Cortex of kidney (tissue), 1 donor: ENCODE measurements at places on chromosomes 12 and 14.
A peak's percentile ranks its signal among the peaks of the same experiment; 100 is the strongest.

DNA sequence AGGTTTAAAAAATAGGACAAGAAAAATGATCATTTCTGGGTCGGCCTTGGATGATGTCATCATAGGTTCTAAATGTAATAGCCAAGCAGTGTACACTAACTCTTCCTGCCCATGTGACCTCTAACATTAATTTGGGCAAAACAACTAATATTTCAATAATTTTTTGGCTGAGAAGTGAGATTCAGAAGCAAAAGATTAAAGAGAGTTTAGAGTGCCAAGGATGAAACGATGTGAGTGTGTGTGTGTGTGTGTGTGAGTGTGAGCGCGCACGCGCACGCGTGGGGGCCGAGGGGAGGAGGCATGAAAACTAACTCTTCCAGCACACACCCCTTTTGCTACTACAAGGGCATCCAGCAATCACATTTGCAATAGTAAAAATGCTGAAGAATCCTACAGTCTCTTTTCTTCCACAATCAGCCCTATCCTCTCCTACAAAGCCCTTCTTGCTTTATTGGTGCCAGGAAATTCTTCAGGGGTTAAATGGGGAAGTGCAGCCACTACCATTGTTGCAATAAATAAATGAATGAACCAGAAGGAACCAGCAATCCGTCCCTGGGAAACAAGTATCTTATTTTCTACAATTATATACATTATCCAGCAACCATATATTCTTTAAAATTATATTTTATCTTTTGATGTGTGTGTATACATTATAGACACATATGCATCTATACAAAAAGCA, 52.9 kb downstream of the PEBP1 start:
- DNase-seq: no peak

DNA sequence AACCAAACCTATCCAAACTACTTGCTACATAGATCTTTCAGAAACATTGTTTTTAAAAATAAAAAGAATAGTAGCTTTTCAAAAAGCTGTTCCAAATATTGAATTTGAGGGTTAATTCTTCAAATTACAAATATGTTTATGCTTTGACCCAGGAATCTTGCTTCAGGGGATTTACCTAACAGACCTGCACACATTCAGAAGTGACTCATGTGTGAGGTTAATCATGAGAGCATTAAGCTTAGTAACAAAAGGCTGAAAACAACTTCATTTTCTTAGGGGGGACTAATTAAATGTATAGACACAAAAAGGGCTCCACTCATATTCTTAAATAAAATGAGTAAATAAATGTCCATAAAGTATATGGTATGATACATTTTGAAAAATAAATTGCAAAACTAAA, 672.4 kb upstream of the FLRT2 start:
- no peak for DNase-seq

GRCh38 chr12:42056130-42056529, 88.5 kb downstream of the GXYLT1 start:
- no peak for DNase-seq

DNA sequence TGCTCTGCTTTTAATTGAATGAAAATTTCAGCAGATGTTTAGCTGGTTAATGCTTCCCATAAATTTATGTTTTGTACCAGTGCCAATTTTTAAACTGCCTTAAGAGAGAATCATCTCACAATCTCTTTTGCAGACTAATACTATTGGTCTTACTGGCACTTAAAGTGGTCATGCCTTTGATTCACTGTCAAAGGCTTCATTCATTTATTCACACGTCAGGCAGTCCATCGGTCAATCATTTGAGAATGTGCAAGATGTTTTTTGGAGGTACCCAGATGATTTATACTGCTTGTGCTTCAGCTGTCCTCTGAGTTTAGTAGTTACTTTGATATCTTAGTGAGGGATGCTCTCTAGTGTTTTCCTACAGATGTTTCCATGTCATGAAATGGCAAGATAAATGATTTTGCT, 83.4 kb downstream of the NAV3 start:
- no peak for DNase-seq

DNA sequence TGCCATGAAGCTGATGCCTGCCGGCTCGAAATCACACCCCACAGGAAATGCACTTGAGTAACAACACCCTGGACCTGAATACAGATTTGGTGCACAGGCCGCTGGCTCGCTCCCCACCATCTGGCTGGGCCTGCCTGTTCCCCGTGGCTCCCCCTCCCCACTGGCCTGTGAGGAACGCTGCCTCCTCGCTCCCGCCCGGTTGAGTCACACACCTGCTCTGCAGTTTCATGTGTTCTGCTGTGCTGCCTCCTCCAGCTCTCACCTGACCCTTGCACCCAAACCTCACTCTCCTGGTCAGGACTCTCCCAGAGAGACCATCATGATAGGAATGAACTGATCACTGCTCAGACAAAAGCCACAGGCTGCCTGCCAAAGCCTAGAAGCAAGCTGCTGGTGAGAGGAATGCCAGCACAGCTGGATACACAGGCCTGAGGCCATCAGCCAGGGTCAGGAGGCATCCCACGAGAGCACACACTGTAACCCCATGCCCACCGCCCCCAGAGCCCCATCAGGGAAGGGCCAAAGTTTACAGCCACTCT, 3.8 kb upstream of the SIVA1 start:
- no peak for DNase-seq

- no peak for DNase-seq
These were observed 783 bp downstream of the CORO1C start for GRCh38 chr12:108730365-108731104.

DNA sequence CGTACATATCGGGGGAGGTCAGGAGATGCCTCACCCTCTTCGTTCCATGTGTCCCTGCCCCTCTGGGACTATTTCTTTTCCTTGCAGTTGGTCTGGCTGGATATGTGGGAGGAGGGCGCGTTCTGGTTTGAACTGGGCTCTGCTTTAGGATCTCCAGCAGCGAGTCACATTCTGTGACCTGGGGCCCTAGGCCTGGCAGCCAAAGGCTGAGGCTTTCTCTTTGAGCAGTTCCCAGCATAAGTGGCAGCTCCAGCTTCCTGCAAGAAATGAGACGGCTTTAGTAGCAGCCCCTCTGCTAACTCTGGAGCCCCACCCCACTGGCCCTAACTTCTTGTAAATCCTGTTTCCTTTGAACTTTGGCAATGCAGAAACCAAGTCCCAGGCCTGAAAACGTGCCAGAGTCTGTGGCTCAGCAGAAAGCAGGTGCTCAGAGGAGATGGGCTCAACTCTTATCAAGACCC, 274.8 kb downstream of the DPF3 start:
- no peak for DNase-seq

DNA sequence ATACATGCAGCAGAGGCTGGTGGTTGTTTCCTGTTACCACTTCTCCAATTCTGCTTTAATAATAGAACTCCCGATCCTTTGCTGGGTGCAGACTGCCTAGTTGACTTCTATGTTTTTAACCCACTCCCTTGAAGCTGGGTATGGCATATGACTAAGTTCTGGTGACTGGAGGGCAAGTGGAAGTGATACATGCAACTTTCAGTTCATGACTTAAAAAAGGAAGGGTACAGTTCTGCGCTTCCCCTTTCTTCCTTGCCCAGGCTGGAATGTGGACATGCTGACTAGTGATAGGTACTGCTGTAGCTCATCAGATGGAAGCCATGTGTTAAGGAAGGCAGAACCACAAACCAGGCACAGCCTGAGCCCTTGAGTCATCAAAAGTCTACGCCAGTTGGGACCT, 2.4 kb upstream of the A2M start:
- no peak for DNase-seq

DNA sequence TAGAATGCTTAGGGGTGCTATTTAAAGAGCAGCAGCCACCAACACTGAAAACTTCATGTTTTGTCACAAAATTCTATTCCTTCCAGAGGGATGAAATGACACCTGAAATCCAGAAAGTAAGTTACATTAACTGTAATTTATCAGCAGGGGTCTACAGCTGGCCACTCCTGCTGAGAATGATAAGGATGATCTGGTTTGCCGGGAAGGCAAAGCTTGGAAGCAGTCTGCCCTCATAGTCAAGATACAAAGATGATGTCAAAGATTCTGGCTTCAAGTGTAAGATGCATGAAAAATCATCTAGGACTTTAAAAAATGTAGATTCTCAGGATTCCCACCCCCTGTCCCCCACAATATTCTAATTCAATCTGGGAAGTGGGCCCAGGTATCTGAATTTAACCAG, 58.4 kb downstream of the DCAF5 start:
- no peak for DNase-seq

- DNase-seq: no peak
These were observed 47.8 kb downstream of the PEBP1 start for GRCh38 chr12:118183711-118184110.

GRCh38 chr14:104968541-104969401, 9.4 kb downstream of the AHNAK2 start:
- DNase-seq: no peak

DNA sequence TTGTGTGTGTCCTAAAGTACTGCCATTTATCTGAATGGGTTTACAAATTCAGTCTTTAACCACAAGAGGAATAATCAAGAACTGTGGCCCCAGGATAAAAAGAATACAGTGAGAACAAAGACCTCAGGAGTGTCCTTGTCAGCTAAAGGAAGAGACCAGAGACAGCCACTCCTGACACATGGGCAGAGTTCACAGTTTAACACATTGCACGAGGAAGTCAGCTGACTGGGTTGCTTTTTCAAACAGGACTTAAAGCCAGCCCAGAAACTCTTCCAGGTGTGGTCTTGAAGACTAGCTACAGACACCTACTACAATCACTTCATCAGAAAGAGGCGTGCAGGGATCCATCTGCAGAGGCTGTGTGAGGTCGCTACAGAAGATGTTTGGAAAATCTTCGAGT, 42.8 kb downstream of the GNS start:
- DNase-seq: no peak

GRCh38 chr12:52839436-52840105, 5.5 kb upstream of the KRT79 start:
- DNase-seq: no peak

GRCh38 chr12:54398995-54399793, 14.7 kb upstream of the ZNF385A start:
- DNase-seq: no peak

GRCh38 chr12:90959032-90959431, 4.1 kb upstream of the CCER1 start:
- no peak for DNase-seq

DNA sequence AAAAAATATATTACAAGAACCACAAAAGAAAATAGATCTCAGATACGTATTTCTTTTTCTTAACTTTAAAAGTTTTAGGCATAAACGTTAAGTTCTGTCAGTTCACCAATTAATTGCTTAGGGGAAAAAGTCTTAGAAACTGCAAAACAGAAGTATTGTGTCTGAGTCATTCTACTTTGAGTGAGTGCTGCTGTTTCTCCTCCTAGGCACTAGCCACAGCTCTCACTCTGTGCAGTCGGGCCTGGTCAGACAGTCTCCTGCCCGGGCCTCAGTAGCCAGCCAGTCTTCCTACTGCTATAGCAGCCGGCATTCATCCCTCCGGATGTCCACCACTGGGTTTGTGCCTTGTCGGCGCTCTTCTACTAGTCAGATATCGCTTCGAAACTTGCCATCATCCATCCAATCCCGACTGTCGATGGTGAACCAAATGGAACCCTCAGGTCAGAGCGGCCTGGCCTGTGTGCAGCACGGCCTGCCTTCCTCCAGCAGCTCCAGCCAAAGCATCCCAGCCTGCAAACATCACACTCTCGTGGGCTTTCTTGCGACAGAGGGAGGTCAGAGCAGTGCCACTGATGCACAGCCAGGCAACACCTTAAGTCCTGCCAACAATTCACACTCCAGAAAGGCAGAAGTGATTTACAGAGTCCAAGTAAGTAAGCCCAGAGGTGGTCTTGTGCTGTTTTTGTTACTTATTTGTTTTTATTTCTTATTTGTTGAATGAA, 201.3 kb downstream of the PCNX1 start:
- DNase-seq: no peak

GRCh38 chr14:68756000-68756481, 36.8 kb downstream of the ZFP36L1 start:
- no peak for DNase-seq

- DNase-seq: peak; percentile 44
These were observed at the start of gene ATP2B1 for GRCh38 chr12:89708565-89709156. TSS of gene ATP2B1 (minus strand) at chr12:89708838. CDS start at chr12:89655886, 52,952 bp downstream.

DNA sequence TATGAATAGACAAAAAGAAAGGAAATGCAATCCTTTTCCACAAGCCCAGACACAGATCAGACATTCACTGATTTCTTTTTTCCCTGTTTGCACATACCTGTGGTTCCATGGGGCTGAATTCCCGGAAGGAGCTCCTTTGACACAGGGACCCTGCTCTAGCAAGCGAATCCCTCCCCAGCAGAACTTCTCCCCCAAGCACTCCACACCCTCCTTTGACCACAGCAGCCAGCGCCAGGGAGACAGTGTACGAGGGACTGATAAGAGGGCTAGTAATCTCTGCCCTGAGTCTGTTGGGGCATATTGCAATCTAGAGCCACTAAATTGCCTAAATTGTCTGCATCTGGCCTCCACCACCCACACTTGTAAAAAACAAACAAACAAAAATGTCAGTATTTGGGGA, 83.4 kb upstream of the NTF3 start:
- DNase-seq: no peak

GRCh38 chr12:132162508-132163031, 18.3 kb downstream of the NOC4L start:
- DNase-seq: no peak

- DNase-seq: no peak
These were observed 72.7 kb downstream of the NDUFA12 start for GRCh38 chr12:94930772-94931171.

DNA sequence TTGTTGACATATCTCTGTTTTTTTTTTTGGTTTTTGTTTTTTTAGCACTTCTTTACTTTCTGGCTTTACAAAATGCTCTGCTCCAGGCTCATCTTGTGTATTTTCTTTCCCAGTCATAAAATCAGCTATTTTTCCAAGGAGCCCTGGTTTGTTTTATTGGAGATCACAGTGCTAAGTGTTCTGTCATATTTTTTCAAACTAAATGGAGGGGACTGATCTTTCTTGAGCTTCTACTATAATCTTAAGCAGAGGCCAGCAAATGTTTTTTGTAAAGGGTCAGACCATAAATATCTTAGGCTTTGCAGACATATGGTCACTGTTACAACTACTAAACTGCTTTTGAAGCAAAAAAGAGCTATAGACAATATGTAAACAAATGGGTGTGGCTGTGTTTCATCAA, 30.6 kb upstream of the LIN7A start:
- no peak for DNase-seq

DNA sequence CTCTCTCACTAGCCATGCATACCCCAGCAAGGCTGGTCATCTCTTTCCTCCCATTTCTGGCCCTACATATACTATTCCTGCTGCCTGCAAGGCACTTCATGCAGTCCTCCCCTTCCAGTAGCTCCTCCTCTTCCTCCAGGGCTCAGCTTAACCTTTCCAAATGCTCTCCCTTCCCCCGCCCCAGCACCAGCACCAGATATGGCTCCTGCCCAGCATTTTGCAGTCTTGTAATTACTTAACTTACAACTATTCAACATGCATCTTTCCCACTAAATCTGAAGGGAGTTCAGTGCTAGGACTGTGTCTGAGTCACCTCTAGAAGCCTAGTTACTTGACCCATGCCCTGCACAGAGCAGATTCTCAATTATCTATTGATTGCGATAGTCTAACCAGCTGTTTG, 1.8 kb upstream of the FBXO21 start:
- DNase-seq: no peak

DNA sequence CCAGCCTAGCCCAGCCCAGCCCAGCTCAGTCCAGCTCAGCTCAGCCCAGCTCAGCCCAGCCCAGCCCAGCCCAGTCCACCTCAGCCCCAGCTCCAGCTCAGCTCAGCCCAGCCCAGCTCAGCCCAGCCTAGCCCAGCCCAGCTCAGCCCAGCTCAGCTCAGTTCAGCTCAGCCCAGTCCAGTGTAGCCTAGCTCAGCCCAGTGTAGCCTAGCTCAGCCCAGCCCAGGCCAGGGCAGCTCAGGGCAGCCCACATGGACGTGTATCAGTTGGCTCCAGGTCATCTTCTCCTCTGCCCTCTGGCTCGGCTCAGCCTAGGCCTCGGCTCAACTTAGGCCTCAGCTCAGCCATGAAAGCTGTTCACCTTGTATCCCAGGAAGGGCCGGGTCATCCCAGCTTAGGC, 64.7 kb downstream of the TMEM121 start:
- no peak for DNase-seq
